ENCODE measurements at places on chromosomes 5 and 9. TPM values are rescaled to one million over a fixed set of nuclear protein-coding genes. Genes with fewer than 3 reads are reported as not detected.

The TMC1 gene
- 0.28 TPM for total RNA-seq

The NMUR2 gene
- not detected for total RNA-seq

The CDH6 gene
- total RNA-seq = not detected

The C9orf72 gene
- 9.9 TPM for total RNA-seq

The KIAA1958 gene
- 6.9 TPM for total RNA-seq
